ENCODE measurements at places on chromosomes 3 and 15.

DNA sequence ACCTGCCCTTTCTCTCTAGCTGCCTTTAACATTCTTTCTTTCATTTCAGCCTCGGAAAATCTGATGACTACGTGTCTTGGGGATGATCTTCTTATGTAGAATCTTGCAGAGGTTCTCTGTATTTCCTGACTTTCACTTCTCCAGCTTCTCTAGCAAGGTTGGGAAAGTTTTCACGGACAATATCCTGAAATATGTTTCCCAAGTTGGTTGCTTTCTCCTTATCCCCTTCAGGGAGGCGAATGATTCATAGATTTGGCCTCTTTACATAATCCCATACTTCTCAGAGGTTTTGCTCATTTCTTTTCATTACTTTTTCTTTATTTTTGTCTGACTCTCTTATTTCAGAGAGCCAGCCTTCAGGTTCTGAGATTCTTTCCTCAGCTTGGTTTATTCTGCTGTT is 62.1 kb upstream of the CCDC54 start:
- no peak overlapping the region for H3K4me3 ChIP-seq
- H3K27me3 ChIP-seq: no peaks in the 10 kb centered on the region
- H3K4me1 ChIP-seq: no peaks in the 10 kb centered on the region
- H3K36me3 ChIP-seq: no peaks in the 10 kb centered on the region
- no peak for DNase-seq

DNA sequence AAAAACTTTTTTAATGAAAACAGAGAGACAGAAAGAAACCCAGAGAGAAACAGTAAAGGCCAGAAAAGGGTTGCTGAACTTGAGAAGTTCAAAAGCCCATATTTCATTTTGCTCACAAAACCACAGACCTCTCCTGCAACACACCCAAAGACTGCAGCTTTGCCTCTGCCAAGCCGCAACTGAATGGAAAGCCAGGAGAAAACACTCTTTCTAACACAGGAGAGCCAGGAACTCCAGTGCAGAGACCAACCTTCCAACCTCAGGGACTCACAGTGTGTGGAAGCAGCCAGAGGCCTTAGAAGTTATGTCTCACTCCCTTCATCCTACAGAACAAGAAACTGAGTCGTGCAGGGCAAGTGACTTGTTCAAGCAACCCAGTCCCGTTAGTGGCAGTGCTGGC is 163.1 kb upstream of the HES1 start:
- H3K36me3 ChIP-seq: no peaks in the 10 kb centered on the region
- no peak overlapping the region for H3K4me3 ChIP-seq
- no peak overlapping the region for H3K27ac ChIP-seq
- H3K4me1 ChIP-seq: no peaks in the 10 kb centered on the region

- no peaks in the 10 kb centered on the region for H3K27me3 ChIP-seq
- no peaks in the 10 kb centered on the region for H3K36me3 ChIP-seq
- no peak overlapping the region for H3K27ac ChIP-seq
- H3K4me3 ChIP-seq: no peak overlapping the region
These were observed 614.8 kb upstream of the ZNF717 start for GRCh38 chr3:76400141-76400540.

GRCh38 chr3:31235062-31235700 is 297.5 kb upstream of the STT3B start:
- peaks cover 26% of the 10 kb centered on the region for H3K4me1 ChIP-seq
- H3K27ac ChIP-seq: no peak overlapping the region
- DNase-seq: no peak
- no peaks in the 10 kb centered on the region for H3K36me3 ChIP-seq

DNA sequence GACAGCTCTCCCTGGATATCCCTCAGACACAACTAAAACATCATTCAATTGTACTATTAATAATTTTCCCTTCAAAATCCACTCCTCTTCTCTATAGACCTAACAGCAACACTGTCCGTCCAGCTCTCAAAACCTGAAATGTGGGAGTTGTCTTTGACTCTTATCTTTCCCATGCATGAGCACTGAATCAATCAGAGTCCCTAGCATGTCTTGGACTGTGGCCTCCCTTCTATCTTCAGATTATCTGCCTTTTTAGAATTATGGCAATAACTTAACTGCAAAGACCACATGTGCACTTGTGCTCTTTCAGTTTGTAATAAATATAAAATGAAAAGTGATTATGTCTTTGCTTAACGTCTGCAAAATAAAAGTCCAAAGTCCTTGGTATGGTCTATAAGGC is 107.0 kb downstream of the UBE3A start:
- no peaks in the 10 kb centered on the region for H3K4me1 ChIP-seq
- H3K27ac ChIP-seq: no peak overlapping the region
- DNase-seq: no peak
- no peaks in the 10 kb centered on the region for H3K27me3 ChIP-seq

GRCh38 chr15:25797936-25798901 is 64.9 kb downstream of the ATP10A start:
- no peak overlapping the region for H3K4me3 ChIP-seq
- no peaks in the 10 kb centered on the region for H3K36me3 ChIP-seq
- no peaks in the 10 kb centered on the region for H3K4me1 ChIP-seq

DNA sequence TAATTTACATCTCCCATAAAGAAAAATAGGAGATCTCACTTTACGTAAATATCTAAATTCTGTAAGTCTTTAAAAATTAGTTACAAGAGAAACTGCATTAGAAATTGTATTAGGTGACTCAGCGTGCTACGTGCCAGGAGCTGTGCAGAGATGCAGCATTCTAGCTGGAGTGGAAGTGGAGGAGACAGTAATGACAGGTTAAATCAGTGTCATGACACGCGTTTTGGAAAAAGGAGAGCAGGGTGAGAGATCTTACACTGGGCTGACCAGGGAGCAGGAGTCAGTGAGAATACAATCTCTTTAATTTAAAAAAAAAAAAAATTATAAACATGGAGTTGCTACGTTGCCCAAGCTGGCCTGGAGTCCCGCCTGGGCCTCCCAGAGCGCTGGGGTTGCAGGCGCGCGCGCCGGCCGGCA is 635 bp downstream of the TUBGCP5 start:
- H3K27me3 ChIP-seq: no peaks in the 10 kb centered on the region
- H3K36me3 ChIP-seq: peaks cover 14% of the 10 kb centered on the region
- H3K4me1 ChIP-seq: peaks cover 19% of the 10 kb centered on the region
- DNase-seq: no peak

- no peak overlapping the region for H3K4me3 ChIP-seq
- H3K4me1 ChIP-seq: no peaks in the 10 kb centered on the region
- no peaks in the 10 kb centered on the region for H3K27me3 ChIP-seq
- DNase-seq: no peak
These were observed 248.6 kb upstream of the NECTIN3 start for GRCh38 chr3:110822971-110823370.

DNA sequence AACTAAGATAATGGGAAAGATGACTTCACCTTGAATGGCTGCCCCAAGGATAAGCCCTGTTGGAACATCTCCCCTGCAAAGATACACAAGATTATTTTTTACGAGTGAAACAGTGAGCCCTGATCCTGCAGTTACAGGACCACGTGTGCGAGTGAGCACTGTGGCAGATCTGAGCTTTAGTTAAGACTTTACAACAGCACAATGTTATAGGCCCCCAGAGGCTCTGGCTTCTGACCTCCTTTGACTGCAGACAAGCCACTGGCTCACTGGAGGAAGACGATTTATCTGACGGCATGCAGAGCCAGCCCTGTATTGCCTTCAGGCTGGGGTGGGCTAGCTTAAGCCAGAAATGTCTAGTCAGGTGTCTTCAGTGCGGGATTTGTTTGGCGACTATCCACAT is 174.4 kb downstream of the ARRDC4 start:
- no peak for DNase-seq
- no peaks in the 10 kb centered on the region for H3K4me1 ChIP-seq
- no peaks in the 10 kb centered on the region for H3K27me3 ChIP-seq
- H3K4me3 ChIP-seq: no peak overlapping the region
- no peak overlapping the region for H3K27ac ChIP-seq

GRCh38 chr3:46489875-46490274 is 7.9 kb upstream of the RTP3 start:
- no peaks in the 10 kb centered on the region for H3K36me3 ChIP-seq
- H3K4me3 ChIP-seq: no peak overlapping the region
- H3K27ac ChIP-seq: no peak overlapping the region
- peaks cover 9% of the 10 kb centered on the region for H3K4me1 ChIP-seq

DNA sequence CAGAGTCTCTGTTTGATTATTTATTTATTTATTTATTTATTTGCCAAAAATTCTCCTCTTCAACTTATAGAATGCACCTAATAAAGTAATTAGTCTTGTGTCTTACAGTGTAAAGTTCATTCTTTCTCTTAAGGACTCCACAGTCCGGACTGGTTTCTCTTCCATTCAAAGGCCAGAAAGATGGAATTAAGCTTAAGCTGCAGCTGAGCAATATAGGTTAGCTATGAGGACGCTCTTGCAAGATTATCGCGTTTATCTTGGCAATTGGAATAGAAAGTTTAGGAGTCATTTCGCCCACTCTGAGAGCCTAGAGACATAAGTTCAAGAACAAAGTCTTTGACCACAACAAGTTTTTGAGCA is 15.0 kb downstream of the TAGLN3 start:
- DNase-seq: no peak
- H3K27me3 ChIP-seq: no peaks in the 10 kb centered on the region
- peak overlapping the region; percentile 56 for H3K4me3 ChIP-seq
- H3K4me1 ChIP-seq: peaks cover 7% of the 10 kb centered on the region

DNA sequence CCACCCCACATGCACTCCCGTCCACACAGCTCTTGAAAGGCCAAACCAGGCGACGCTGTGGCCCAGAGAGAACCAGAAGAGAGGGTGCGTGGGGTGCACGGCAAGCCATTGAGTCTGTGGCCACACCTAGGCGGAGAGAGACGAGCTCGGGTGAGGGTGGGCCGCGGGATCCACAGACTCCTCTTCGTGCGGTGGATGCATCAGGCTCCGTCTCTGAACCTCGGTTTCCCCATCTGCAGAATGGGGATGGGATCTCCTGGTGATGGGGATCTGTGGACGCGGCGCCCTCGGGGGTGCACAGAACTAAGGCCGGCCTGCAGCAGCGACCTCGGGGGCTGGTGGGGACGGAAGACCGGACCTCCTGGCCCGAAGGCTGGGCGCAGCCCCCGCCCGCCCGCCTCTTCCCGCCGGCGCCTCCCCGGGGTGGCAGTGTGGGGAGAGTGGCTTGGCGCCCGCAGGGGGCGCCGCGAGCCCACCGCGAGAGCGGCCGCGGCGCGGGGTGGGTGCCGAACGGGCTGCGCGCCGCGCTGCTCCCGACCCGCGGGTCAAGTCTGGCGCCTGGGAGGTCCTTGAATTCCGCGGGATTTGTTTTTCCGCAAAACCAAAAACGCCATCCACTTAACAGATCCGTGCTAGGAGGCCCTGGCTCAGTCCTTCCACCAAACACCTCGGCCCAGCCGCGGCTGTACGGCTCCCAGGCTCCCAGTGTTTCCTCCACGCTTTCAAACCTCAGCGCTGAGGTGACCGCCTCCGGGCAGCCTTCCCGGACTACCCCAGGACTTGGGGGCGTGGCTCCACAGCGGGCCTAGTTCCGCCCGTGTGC is 13.2 kb upstream of the ADPGK start:
- H3K4me1 ChIP-seq: peaks cover 13% of the 10 kb centered on the region
- H3K4me3 ChIP-seq: peak overlapping the region; percentile 38
- peaks cover 16% of the 10 kb centered on the region for H3K27me3 ChIP-seq
- peak; percentile 21 for DNase-seq
- H3K27ac ChIP-seq: no peak overlapping the region

GRCh38 chr3:183265157-183265642 is 12.1 kb downstream of the B3GNT5 start:
- H3K36me3 ChIP-seq: peaks cover 3% of the 10 kb centered on the region
- no peak for DNase-seq
- no peaks in the 10 kb centered on the region for H3K4me1 ChIP-seq
- H3K27ac ChIP-seq: no peak overlapping the region
- no peak overlapping the region for H3K4me3 ChIP-seq

DNA sequence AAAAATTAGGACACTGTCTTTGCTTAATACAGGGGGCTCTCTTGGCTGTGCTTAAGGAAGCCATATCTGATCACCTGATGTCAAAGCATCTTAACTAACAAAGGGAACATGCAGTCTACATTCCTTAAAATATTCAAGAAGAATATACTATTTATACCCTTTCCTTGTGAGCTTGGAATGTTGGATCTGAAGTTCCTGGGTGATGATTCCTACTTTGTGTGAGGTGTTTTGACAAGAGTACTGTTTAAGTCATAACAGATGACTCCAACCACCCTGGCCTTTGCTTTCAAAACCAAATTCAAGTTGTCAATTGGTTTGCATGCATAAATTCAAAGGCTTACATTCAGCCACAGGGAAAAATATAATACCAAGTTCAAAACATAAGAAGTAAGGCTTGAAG is 862.7 kb upstream of the SEMA6D start:
- H3K36me3 ChIP-seq: no peaks in the 10 kb centered on the region
- H3K4me3 ChIP-seq: no peak overlapping the region
- DNase-seq: no peak
- H3K27me3 ChIP-seq: no peaks in the 10 kb centered on the region

GRCh38 chr3:195224156-195224979 is 46.6 kb downstream of the XXYLT1 start:
- no peak overlapping the region for H3K4me3 ChIP-seq
- DNase-seq: no peak
- peaks cover 3% of the 10 kb centered on the region for H3K4me1 ChIP-seq
- H3K27ac ChIP-seq: no peak overlapping the region
- peaks cover 2% of the 10 kb centered on the region for H3K36me3 ChIP-seq
- no peaks in the 10 kb centered on the region for H3K27me3 ChIP-seq

GRCh38 chr3:4580346-4581123 is 87.4 kb downstream of the ITPR1 start:
- no peak overlapping the region for H3K4me3 ChIP-seq
- H3K27ac ChIP-seq: no peak overlapping the region
- no peak for DNase-seq
- H3K27me3 ChIP-seq: no peaks in the 10 kb centered on the region
- peaks cover 17% of the 10 kb centered on the region for H3K4me1 ChIP-seq

DNA sequence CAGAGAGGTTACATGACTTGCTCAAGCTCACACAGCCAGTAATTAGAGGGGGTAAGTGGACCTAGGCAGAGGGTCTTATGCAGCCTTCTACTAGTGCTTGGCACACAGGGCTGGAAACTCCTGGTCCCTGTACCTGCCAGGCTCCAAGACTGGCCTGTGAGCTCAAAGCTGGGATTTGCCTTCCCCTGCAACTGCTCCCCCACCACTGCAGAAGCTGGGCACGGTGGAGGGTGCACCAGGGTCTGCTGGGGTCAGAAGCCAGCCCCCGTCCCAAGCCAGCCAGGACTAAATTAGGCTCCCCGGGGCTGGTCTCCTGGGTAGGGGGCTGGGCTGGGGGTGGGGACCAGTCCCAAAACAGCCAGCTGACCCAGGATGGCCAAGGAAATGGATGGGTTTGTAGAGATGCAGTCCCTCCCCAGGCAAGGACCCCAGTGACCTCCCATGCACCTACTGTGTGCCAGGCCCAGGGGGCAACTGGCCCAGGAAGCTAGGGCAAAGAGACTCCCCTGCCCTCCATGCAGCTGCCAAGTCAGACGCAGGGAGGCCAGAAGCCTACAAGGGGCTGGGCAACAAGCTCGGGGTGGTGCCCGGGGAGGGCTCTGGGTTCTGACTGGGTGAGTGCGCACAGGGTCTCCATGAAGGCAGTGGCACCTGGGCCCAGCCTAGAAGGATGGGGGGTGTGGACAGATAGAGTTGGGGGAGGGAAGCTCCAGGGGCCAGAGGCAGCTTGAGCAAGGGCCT is 51.8 kb upstream of the LINGO1 start:
- no peak for DNase-seq
- H3K27me3 ChIP-seq: no peaks in the 10 kb centered on the region
- H3K4me3 ChIP-seq: no peak overlapping the region
- H3K4me1 ChIP-seq: no peaks in the 10 kb centered on the region
- no peaks in the 10 kb centered on the region for H3K36me3 ChIP-seq
- no peak overlapping the region for H3K27ac ChIP-seq

Measured in CD4-positive, CD25-positive, alpha-beta regulatory T cell (primary cell).